ENCODE measurements at places on chromosomes 4 and X. TPM values are rescaled to one million over a fixed set of nuclear protein-coding genes. Genes with fewer than 3 reads are reported as not detected.

- no peak for DNase-seq
These were observed 152.9 kb downstream of the POLA1 start for GRCh38 chrX:24846550-24847150.

Gene PRKX
- total RNA-seq: 23.3 TPM

Gene TCEAL2
- total RNA-seq: not detected

DNA sequence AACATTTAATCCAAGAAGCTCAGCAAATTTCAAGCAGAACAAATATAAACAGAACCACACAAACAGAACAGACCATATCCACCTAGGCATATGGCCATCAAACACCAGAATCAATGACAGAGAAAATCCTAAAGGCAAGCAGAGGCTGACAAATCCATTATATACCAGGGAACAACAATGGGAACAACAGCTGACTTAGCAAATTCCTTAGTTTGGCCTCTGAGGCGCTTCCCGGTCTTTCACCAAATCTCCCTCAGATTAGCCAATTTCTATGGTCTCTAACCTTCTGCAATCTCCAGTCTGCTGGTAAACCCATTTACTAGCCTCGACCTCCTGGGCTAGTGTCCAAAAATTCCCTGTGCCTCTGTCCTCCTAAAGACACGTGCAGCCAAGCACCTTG is 59.2 kb downstream of the GPR143 start:
- no peak for DNase-seq

Gene MGAT4D
- total RNA-seq: not detected

Gene MTMR8
- total RNA-seq: 2.8 TPM

DNA sequence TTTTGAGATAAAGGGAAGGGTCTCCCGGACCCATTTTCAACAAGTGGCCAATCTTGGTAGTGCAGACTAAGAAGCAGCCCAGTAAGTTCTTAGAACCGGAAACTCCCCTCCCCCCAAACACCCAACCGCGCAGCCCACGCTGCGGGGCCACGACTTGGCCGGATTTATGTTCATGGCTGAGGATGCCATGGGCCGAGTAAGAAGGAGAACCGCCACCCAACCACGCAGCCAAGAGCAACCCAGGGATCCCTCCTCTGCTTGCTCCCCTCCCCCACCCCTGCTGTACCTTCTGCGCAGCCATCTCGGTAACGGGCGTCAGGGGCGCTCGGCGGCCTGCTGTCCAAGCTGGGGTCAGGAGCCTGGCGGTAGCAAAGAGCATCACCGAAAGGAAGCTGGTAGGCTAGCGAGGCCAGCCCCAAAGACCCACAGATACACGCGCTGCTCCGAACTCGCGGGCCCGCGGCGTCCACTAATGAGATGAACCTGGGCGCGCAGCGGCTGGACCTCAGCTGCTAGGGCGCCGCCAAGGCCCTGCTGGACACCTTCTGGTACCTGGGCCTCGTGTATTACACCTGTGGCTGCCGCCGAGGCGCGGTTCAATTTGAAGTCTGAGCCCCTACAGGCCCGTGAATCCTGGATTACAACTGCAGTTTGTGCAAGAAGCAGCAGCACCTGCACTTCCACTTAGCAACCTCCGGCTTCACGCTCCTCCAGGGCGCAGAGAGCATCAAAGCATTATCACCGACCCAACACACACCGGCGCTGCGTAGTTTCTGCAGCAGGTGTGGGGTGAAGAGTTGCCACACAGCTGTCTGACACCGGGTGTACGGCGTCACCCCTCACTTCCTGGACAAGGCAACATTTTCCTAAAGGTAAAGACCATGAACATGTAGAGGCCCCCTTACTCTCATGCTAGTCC is 63.4 kb downstream of the NUDT10 start:
- DNase-seq: no peak
